ENCODE measurements at places on chromosomes 3 and 15. TPM values are rescaled to one million over a fixed set of nuclear protein-coding genes. Genes with fewer than 3 reads are reported as not detected.

CDC25A gene
- total RNA-seq, result 10.6 TPM

FOXB1 gene
- not detected for total RNA-seq

STIMATE gene
- total RNA-seq, result 10.0 TPM

CATSPER2 gene
- 0.36 TPM for total RNA-seq

MYZAP gene
- 0.51 TPM for total RNA-seq

SLC2A2 gene
- not detected for total RNA-seq

CNTN6 gene
- not detected for total RNA-seq

STRA6 gene
- 62.5 TPM for total RNA-seq

AMT gene
- total RNA-seq, result 0.29 TPM

RASGRF1 gene
- total RNA-seq, result 0.22 TPM

LRRC34 gene
- not detected for total RNA-seq

ECE2 gene
- total RNA-seq, result not detected

RBP2 gene
- not detected for total RNA-seq

ZWILCH gene
- total RNA-seq, result 46.6 TPM

GOLGA6L10 gene
- 0.56 TPM for total RNA-seq

CYP1A1 gene
- total RNA-seq, result 3.1 TPM

AGBL1 gene
- not detected for total RNA-seq

CD200 gene
- total RNA-seq, result not detected

CAMK2N2 gene
- 1.1 TPM for total RNA-seq

SPTBN5 gene
- total RNA-seq, result 0.25 TPM

NPAP1 gene
- not detected for total RNA-seq

SPG21 gene
- 138 TPM for total RNA-seq

TERC gene
- 0.93 TPM for total RNA-seq

TMC3 gene
- total RNA-seq, result not detected

GPR15 gene
- total RNA-seq, result not detected

SLC24A5 gene
- not detected for total RNA-seq

SERINC4 gene
- total RNA-seq, result 0.12 TPM

NOX5 gene
- 0.38 TPM for total RNA-seq

RSL24D1 gene
- total RNA-seq, result 101 TPM

IQCB1 gene
- total RNA-seq, result 10.3 TPM

SLC12A1 gene
- not detected for total RNA-seq

ENTPD3 gene
- total RNA-seq, result not detected

SLC6A1 gene
- not detected for total RNA-seq

C2CD4A gene
- 0.02 TPM for total RNA-seq

ARHGEF26 gene
- total RNA-seq, result 7.8 TPM

PLSCR1 gene
- total RNA-seq, result 55.0 TPM

GXYLT2 gene
- 1.5 TPM for total RNA-seq

SLC22A14 gene
- not detected for total RNA-seq

MUC20 gene
- 0.59 TPM for total RNA-seq

ARL8B gene
- total RNA-seq, result 72.2 TPM

IL17RB gene
- 0.83 TPM for total RNA-seq

CCDC39 gene
- total RNA-seq, result not detected

CP gene
- total RNA-seq, result 6.5 TPM

IGDCC3 gene
- total RNA-seq, result not detected

PPIP5K1 gene
- 5.3 TPM for total RNA-seq

DUOXA2 gene
- not detected for total RNA-seq

DNASE1L3 gene
- total RNA-seq, result 0.11 TPM

Data from A549 treated with DMSO at 1 μM for 4 hours (cell line).